ENCODE measurements at places on chromosomes 5 and 9.

- no peak for DNase-seq
These were observed 12.4 kb downstream of the MRPS30 start for GRCh38 chr5:44821164-44821563.

DNA sequence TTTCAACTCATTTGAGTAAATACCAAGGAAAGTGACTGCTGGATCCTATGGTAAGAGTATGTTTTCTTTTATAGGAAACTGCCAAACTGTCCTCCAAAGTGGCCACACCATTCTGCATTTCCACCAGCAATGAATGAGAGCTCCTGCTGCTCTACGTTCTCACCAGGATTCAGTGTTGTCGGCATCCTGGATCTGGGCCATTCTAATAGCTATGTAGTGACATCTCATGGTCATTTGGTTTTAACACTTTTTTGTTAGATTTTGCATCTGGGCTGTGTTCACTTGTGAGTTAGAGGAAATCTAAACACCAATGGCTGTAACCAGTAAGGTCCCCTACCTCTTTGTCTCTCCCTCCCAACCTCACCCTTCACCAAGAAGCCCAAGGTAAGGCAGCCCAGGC lies 115.9 kb downstream of the ATPSCKMT start:
- no peak for DNase-seq

- DNase-seq, result no peak
These were observed 345.6 kb downstream of the KDM4C start for GRCh38 chr9:7103367-7103766.

DNA sequence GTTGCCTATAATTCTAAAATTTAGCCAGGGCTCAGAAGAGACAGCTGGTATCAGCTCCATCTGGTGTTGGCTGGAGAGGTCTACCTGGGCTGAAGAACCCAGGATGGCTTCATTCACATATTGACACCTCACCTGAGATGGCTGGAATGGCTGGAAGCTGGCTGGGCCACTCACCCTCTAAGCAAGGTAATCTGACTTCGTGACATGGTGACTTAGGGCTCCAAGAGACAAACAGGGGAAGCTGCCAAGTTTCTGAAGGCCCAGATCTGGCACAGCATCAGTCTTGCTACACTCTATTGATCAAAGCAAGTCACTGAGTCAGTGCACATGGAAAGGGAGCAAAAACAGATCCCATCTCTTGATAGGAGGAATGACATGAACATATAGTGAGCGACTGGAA lies 102.3 kb downstream of the EPB41L4A start:
- no peak for DNase-seq

- no peak for DNase-seq
These were observed 38.2 kb upstream of the ZNF354A start for GRCh38 chr5:178768371-178769260.

DNA sequence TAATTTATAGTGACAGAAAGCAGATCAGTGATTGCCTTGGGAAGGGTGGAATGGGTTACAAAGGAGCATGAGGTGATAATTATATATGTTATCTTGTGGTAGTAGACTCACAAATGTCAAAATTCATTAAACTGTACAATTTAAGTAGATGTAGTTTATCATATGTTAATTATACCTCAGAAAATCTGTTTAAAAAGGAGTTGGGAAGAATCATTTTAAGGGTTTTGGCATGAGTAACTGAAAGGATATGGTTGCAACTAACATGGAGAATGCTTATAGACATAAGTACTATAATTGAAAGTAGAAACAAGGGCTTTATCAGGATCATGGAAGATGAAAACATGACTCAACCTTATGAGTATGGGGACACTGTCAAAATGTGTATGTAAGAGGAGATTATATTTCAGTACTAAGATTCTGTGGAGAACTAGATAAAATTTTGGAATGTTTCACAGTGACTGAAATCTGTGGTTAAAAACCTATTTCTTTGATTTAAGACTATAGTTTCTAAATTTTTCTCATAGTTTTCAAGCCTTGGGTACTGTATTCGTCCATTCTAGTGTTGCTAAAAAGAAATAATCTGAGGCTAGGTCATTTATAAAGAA lies 73.3 kb downstream of the FCHO2 start:
- no peak for DNase-seq

Data from NCI-H187 treated with DMSO at 0.1 percent for 48 hours (cell line).